ENCODE measurements at places on chromosomes 1 and 21.

DNA sequence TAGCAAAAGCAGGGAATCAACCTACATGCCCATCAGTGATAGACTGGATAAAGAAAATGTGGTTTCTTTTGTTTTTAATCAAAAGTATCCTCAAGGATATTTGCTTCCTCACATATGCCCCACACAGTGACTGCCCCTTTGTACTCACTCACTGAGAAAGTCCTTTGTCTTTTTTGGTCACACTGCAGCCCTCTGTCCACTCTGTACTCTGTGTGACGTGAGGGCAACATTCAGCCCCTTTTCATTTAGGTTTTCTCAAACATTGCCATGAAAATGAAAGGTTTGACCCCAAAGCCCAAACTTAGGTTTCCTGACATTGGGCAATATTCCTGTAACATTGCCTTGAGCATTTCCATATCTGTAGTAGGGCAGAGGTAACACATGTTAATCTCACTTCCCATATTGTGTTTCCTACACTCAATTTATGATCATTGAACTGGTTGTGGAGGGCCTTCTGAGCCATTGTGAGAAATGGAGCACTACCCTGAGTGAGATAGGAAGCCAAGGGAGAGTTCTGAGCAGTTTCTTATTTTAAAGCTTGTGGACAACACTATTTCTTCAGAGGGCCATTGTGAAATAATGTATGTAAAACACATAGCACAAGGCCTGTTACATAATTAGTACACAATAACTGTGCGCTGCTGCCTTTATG is 501.9 kb upstream of the C1orf87 start:
- DNase-seq, result no peak

DNA sequence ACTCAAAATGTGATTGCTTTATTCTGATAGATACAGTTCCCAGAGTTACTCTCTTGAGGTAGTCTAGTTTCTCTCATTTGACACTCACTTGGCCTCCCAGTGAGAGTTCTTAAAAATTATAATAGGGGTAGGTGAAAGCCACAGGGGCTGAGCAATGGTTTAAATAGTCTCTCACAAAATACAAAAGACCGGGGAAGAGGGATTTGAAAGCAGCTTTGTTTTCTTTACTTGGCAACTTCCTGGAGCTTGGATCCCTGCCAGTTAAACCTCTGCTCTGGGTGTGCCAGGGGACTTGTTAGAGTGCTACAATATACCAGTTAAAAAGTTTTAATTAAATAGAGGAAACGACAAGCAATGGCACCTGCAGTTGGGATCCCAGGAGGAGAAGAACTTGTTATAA is 31.7 kb downstream of the OR13G1 start:
- DNase-seq, result no peak

- DNase-seq, result no peak
Observed at GRCh38 chr21:44466996-44467858, 11.9 kb downstream of the LRRC3 start.

DNA sequence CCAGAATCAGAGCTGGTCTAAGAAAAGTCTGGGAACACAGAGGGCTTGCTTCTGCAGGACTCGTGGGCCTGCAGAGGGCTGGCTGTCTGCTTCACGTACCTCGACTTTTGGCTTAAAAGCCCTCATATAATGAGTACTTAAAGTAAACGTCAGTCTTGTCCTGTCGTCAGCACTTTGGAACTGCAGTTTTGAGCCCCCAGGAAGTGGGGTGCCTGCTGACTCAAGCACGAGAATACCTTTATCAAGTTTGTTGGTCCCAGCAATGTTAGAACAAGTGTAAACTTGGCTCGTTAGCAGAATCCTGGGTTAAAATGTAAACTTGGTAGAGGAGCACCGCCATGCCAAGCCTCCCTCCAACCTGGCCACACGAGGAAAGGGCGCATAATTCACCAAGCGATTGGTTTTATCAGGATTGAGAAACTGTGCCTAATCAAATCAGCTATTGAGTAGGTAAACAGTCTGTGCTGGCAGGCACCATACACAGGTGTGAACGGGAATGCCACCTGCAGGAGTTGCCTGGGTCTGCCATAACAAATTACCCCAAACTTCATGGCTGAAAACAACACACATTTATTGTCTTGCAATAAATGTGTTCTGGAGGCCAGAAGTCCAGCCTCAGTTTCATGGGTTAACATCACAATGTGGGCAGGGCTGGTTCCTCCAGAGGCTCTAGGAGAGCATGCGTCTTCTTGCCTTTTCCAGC is 45.0 kb upstream of the FHAD1 start:
- no peak for DNase-seq

DNA sequence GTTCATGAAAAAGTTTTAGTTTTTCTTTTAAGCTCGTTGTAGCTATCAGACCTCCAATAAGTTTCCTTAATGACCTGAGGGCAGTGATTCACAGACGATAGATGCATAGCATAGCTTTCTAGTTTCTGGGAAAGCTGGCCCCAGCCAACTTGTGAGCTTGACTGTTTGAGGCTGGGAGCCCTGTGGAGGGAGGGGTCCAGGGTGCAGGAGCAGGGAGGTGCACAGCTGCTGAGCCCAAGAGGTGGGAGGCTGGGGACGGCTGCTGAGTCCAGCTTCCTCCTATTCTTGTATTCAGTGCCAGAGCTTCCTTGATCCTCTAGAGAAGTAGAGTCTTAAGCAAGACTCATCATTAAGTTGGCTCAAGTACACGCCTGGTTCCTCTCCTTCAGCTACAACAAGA is 11.0 kb upstream of the AVPR1B start:
- no peak for DNase-seq

DNA sequence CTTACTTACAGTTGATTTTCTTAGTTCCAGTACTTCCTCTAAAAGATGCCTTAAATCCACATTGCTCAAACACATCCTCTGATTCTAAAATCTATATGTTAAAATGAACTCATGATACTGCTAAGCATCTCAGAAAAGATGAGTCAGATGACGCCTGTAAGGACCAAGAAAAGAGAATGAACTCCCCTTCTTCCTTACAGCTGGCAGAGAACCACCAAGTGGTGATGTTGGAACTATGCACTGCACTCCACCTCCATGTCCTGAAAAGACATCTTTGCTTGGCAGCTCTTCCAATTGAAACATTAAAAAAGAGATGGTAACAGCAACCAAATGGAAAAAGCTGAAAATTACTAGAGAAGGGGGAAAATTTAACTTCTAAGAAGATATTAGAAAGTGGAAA is 648.8 kb downstream of the PTPRC start:
- DNase-seq, result no peak

- DNase-seq, result peak; percentile 77
Observed at GRCh38 chr1:203504400-203505250, 10.7 kb downstream of the OPTC start.

DNA sequence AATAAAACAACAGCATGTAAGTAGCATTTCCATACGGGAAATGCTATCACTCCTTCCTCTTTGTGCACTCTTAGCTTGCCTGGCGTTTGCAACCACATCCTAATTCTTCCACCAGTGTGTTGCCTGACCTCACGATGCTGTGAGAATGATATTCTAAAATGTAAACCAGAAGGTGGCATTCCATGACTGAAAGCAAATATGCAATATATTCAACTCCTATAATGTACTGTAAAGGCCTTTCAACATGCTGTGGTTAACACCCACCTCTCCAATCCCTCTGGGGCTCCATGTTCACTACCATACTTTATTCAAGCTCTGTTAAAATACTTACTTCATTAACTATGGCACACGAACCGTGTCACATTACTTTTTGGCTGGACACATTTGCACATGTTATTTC is 420.6 kb upstream of the DEPDC1 start:
- DNase-seq, result no peak

DNA sequence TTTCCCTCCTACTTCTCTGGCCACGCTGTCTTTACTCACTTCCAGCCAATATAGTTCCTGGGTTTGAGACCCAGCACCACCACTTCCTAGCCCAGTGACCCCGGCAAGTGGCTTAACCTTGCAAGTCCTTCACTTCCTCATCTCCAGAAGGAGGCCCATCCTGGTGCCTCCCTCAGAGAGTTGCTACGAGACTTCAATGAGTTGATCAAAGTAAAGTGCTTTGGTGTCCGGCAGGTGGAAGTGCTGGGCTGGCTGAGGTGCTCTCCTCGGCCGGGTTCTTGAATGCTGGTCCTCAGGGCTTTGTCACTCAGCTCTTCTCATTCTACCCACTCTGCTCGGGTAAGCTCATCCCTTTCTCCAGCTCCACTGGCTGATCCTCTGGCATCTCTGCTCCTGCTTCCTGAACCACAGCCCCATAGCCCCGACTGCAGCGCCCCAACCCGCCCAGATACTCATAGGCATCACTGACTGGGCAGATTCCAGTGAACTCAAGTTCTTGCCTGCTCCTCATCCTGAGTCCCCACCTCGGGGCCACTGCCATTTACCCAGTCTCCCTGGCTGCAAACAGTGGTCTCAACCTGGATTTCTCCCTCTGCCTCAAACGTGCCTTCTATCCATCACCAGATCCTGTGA is 75.8 kb upstream of the WNT4 start:
- no peak for DNase-seq

- DNase-seq, result no peak
Observed at GRCh38 chr1:9852410-9853248, 28.9 kb upstream of the CLSTN1 start.

DNA sequence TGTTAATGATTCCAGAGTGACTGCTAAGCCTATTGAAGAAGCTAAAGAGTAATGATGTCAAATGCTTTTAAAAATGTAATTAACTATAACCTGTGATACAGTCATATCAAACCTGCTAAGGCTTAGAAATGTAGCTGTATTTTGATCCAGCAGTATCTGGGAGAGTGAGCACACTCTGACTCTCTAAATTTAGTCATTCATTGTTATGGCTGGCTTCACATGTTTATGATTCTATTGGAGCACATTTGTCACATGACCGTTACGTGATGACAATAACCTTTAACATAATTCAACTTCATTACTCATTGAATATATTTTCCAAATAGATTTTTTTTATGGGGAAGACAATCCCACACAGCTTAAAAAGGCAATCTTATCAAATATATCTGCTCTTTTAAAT is 587.1 kb downstream of the LMO4 start:
- DNase-seq, result no peak

GRCh38 chr1:232468249-232468648 is 161.7 kb downstream of the SIPA1L2 start:
- DNase-seq, result no peak

GRCh38 chr1:47187926-47188250 is 1.9 kb downstream of the PDZK1IP1 start:
- DNase-seq, result no peak

GRCh38 chr1:18328803-18329202 is 151.9 kb upstream of the KLHDC7A start:
- no peak for DNase-seq

GRCh38 chr1:165661703-165662102 is 30.7 kb downstream of the MGST3 start:
- DNase-seq, result no peak

DNA sequence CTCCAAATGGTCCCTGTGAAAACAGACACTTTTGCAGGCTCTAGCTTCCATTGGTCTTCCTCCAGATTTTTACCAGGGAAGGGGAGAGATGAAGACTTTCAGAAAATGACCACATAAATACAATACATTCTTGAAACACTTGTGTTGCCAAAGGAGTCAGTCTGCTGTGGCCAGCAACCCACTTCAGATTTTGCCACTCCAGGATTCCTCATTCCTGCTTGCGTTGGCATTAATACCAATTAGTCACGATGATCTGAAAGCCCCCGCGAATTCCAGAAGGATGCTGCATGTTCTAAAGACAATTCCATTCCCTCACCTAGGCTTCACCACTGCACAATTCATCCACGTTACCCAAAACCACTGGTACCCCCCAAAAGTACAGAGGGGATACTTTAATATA is 7.9 kb upstream of the BACE2 start:
- DNase-seq, result no peak

DNA sequence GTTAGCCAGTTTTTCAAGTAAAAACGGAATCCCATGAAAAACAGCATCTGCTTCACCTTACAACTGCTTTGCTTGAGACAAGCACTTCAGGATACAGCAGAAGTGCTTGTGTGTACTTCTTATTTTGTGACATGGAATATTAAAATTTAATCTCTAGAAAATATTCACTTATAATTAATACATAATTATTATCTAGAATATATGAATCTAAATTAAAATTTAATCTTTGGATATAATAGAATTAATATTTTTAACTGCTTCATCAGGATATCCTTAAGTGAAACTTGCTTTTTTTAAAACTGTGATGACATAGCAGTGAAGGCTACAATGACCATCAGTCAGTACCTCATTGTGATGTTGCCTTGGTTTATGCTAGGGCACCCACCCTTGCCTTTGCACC is 148.4 kb upstream of the C1orf105 start:
- DNase-seq, result no peak

DNA sequence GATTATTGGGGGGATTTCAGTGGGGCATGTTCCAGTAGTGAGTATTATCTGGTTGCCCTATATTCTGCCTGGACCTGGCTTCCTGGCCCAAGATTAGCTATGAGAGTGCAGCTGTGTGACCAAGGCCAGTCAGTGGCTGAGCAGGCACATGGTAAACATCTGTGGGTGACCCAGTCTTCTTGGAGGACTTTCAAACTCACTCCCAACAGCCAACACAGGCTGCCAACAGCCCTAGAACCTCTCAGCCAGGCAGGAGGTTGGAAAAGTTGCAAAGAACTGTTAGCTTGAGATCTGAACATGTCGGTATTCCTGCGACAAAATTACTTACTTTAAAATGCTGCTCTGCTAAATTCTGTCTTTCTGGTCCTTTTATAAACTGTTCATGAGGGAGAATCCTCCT is 192.4 kb downstream of the TGFBR3 start:
- DNase-seq, result no peak

DNA sequence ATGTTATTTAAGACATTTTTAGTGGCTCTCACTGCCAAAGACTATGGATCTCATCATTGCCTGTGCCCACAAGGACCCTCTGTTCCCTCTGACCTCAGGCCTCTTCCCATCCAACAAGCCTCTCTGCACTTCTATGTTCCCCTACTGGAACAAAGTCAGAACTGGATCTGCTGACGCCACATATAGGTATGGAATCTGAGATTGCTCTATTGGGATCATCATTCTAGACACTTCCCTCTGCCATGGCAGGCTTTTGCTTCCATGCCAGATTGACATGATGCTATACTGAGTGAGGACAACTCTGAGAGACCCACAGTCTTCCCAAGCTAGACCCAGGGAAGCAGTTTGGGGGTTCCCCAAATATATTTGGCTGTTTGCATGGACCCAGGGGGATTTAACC is 76.0 kb upstream of the ZNF648 start:
- DNase-seq, result no peak

- peak; percentile 29 for DNase-seq
Observed at GRCh38 chr21:31142600-31142999, 104.3 kb upstream of the KRTAP19-8 start.

GRCh38 chr1:191870490-191870889 is 287.8 kb upstream of the RGS18 start:
- DNase-seq, result no peak

DNA sequence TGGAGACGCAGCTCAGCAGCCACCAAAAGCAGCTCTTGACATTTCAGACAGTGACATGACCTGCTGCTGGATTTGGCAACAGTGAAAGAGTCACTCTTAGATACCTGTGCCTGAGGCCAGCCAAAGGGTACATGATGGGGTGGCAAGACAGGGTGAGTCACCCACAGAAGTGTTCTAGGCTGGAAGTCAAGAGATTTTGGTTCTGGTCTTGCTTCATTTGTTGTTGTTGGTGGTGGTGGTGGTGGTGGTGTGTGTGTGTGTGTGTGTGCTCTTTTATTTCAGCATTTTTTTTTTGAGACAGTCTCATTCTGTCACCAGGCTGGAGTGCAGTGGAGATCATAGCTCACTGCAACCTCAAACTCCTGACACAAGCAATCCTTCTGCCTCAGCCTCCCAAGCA is 25.8 kb downstream of the SHISAL2A start:
- DNase-seq, result no peak

- DNase-seq, result no peak
Observed at GRCh38 chr1:218472885-218473284, 127.7 kb downstream of the TGFB2 start.
